ENCODE measurements at places on chromosomes 5 and 9.

- no peak for DNase-seq
Measured at GRCh38 chr5:104941030-104941645, 1378.5 kb upstream of the NUDT12 start.

DNA sequence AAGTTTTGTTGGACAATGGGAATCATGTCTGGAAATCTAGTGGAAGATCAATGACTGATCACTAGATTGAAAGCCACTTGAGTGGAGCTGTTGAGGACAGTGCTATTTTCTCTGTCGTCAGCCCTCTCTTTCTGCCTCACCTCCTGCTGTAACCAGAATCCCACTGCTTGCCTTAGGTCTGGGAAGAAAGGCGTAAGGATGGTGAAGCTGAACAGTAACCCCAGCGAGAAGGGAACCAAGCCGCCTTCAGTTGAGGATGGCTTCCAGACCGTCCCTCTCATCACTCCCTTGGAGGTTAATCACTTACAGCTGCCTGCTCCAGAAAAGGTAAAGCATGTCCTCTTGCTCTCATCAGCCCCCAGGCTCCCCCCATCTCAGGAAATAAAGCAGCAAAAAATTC lies 1.1 kb downstream of the NSG2 start:
- DNase-seq: no peak

- no peak for DNase-seq
Measured at GRCh38 chr5:151551985-151552384, 39.1 kb downstream of the FAT2 start.

DNA sequence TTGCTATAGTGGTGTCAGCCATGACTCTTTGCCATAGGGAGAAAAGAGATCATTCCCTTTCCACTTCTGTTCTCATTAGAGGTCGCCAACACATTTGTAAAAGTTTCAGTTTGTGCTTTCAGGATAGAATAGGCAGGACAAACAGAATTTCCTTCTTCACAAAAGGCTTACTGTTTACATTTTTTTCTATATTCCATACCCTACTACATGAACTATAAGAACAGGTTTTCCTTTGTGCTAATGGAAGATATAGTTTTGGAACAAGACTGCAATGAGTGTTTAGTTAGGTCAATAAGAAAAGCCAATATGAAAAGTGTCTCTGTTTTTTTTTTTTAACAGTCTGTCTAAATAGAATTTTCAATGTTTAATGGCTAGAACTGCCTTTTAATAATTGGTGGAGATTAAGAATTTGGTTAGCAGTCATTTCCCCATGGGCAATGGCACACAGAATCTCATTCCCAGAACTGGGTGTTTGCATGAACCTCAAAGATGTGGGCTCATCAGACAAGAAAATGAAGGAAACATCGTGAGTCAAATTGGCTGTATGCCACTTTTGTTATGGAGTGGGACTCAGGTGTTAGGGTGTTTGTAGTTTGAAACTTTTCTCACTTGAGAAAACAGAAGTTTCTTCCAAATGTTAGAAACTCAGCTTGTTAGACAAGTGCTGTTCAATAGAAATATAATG lies 75.2 kb upstream of the PRLR start:
- no peak for DNase-seq

GRCh38 chr5:68861099-68861498 lies 232.7 kb upstream of the SLC30A5 start:
- DNase-seq: no peak

DNA sequence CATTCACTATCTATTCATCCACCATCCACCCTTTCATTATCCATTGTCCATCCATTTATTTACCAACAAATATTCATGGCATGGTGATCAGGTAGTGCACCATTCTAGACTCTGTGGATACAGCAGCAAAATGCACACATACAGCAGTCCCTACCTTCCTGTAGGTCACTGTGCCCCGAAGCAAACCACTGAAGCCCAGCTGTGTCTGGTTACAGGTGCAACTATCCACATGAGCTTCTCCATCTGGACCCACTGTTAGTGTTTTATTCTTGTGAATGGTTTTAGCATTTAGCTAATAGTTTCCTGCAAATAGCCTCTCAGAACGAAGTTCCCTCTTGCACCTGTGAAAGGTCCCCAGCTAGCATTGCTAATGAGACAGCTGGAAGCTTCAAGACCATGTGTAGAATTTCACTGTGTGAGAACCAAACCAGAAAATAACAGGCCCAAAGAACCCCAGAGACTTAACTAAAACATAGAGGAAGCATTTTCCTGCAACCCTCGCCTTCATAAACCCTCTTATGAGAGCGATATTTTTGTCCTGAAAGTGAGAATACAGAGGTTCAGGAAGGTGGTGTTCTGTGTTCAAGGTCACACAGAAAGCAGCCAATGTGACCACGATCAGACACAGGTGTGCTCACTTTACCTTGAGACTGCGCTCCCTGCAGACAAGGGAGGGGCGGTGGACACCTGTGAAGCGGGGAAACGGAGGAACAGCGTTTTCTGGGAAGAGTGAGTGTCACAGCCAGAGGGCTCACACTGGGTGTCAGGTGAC lies 18.5 kb downstream of the PAEP start:
- no peak for DNase-seq

- no peak for DNase-seq
Measured at GRCh38 chr5:54049963-54050362, 260.4 kb downstream of the ARL15 start.

DNA sequence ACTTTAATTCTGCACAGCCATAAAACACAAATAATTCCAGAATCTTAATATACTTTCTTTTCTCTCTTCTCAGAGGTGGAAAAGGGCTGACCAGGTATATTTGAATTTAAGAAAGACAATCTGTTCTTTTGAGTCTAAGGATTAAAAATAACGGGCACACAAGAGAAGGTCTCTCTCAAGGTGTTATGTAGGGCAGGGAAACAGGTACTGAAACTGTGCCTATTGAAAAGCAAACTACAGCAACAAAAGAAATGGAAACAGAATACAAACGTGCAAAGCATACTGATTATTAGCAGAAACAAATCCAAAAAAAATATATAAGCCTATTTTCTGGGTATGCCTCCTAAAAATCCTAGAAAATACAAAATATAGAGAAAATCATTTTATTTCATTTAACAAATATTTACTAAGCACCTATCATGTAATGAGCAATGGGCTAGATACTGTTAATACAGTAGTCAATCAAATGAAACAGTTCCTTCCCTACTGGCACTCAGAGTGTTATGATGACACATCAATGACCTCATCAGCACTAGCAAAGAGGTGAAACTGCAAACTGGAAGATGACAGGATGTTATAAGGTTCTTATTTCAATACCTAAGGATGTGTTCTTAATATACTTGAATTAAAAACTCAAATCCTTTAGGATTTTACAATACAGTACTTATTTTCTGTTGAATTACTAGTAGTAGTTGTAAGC lies 87.7 kb downstream of the AUH start:
- no peak for DNase-seq

DNA sequence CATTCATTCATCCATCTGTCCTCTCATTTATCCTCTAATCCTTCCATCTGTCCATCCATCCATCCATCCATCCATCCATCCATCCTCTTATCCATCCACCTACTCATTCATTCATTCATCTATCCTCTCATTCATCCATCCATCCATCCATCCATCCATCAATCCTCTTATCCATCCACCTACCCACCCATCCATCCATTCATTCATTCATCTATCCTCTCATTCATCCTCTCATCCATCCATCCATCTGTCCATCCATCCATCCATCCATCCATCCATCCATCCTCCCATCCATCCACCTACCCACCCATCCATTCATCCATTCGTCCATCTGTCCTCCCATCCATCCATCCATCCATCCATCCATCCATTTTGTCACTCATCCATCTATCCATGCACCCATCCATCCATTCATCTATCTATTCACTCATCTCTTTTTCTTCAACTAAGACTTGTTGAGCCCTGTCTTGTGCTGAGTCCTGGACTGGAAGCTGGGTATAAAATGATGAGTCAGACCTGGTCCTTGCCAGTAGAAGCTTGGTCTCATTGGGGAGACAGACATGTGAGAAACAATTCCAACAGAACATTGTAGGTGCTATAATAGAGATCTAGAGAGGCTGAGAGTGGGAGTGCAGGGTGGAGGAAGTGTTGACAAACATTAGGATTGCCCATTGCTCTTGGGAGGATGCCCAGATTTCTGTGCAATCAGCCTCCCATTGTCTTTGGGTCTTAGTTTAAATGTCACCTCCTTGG lies 55.0 kb upstream of the IER5L start:
- no peak for DNase-seq

- DNase-seq: no peak
Measured at GRCh38 chr9:126375386-126375785, 48.8 kb downstream of the MVB12B start.

- no peak for DNase-seq
Measured at GRCh38 chr5:13809921-13810320, 134.6 kb downstream of the DNAH5 start.
